Stimulated activated CD4-positive, alpha-beta T cell treated with anti-CD3 and anti-CD28 coated beads, TNF-alpha, amount 100 ng/mL, for 4 hours (primary cell): ENCODE measurements at places on chromosomes 12 and 14.

DNA sequence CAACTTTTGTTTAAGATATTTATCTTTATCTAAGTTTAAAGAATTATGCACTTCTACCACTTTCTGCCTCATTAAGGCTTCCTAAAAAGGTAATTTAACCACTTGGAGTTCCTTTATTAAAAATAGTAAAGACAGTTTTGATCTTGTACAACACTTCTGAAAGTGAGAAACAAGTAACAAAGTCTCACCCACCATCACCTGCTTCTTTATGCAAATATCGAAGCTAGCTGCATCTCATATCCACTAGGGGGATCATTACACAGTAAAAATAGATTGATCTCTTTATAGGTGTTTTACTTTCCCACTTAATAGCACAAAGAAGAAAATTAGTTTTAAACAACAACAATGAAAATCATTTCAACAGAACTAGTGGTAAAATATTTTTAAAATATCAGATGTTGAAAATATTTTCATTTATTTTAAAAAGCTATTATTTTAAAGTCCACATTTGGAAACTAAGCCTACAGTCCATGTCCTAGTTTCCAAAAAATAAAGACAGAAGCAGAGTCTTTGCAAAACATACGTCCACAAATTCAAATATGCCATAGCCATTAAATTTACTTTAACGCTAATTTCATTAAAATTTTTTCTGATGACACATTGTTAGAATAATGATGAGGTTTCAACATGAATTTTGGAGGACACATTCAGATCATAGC is 160.0 kb upstream of the SOX5 start:
- no peak for DNase-seq

- DNase-seq, result no peak
Observed at GRCh38 chr12:88451205-88451604, 129.1 kb downstream of the KITLG start.

DNA sequence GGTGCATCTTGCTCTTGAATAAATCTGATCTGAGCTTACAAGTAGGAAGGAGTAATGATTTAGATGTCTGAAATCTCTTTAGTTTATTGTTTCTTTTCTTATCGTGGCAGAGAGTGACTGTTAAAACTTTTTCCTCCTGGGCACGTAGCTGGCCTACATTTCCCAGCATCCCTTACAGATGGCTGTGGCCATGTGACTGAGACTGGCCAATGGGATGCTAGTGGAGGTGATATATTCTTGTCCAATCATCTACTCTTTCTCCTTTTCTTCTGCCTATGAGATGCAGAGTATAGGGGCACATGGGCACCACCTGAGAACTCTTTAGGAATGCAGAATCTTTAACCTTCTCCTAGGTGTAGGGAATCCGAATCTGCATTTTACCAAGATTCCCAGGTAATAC is 237.3 kb downstream of the RGS6 start:
- no peak for DNase-seq

GRCh38 chr12:105559310-105559709 is 228.8 kb downstream of the C12orf75 start:
- no peak for DNase-seq

DNA sequence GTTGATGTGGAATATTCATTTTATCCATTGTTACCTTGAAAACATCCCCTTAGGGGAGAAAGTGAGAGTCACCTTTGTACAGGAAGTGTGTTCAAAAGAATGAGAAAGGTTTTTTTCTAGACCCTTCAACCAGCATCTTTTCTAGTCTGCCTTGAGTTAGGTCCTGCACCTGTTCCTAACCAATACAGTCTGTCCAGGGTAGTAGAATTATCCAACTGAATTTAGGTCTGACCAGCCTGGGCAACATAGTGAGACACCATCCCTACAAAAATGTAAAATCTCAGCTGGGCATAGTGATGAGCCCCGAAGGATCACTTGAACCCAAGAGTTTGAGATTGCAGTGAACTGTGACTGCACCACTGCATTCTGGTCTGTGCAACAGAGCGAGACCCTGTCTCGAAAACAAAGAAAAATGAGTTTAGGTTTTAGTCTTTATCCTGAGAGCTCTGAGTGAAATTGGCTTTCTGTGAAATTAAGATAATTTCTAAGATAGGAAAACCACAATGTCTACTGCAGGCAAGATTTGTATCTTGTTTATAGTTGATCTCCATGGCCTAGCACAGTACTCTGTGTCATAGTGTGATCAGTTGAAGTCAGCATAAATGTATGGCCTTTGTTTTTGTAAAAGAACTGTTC is 25.2 kb downstream of the ARHGAP5 start:
- DNase-seq, result no peak

GRCh38 chr12:18819484-18819883 is 81.6 kb downstream of the CAPZA3 start:
- DNase-seq, result no peak

DNA sequence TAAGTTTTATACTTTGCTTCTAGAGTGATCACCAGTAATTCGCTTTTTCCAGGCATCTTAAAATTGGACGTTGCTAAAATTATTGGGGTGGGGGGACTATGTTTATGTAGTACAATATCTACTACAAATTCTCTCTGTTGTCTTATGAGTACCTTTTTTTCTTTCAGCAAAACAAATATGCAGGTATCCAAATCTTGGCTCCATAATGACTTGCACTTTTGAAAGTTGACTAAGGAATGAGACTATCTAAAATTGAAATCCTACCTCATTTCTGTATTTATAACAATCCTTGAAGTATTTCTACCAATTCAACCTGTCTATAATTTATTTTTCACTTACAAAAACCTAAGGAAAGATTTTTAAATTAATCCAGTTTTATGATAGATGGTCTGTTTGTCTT is 2.4 kb downstream of the DYNC1H1 start:
- no peak for DNase-seq

GRCh38 chr12:109236257-109236656 is 72.8 kb downstream of the FOXN4 start:
- no peak for DNase-seq
